ENCODE measurements at places on chromosomes 1 and 21. TPM values are rescaled to one million over a fixed set of nuclear protein-coding genes. Genes with fewer than 3 reads are reported as not detected.

GRCh38 chr1:16256478-16256877 is 19.5 kb upstream of the CPLANE2 start:
- no peak overlapping the region for H3K4me3 ChIP-seq
- H3K36me3 ChIP-seq, result peaks cover 13% of the 10 kb centered on the region
- no peak for DNase-seq
- no peaks in the 10 kb centered on the region for H3K27me3 ChIP-seq
- no peaks in the 10 kb centered on the region for H3K4me1 ChIP-seq
- H3K27ac ChIP-seq, result no peak overlapping the region

- H3K27me3 ChIP-seq, result peaks cover 22% of the 10 kb centered on the region
- H3K36me3 ChIP-seq, result no peaks in the 10 kb centered on the region
- DNase-seq, result no peak
- no peak overlapping the region for H3K4me3 ChIP-seq
- H3K27ac ChIP-seq, result no peak overlapping the region
Measured at GRCh38 chr1:200901796-200902444, 7.2 kb downstream of the INAVA start.

- H3K4me1 ChIP-seq, result no peaks in the 10 kb centered on the region
- DNase-seq, result no peak
- H3K36me3 ChIP-seq, result no peaks in the 10 kb centered on the region
Measured at GRCh38 chr1:56590520-56591011, 11.2 kb upstream of the PLPP3 start.

- no peak for DNase-seq
- H3K27ac ChIP-seq, result no peak overlapping the region
- no peaks in the 10 kb centered on the region for H3K36me3 ChIP-seq
- peaks cover 2% of the 10 kb centered on the region for H3K27me3 ChIP-seq
- no peak overlapping the region for H3K4me3 ChIP-seq
- H3K4me1 ChIP-seq, result no peaks in the 10 kb centered on the region
Measured at GRCh38 chr1:63797056-63797726, 23.4 kb downstream of the ROR1 start.

GRCh38 chr1:51372561-51372960 is 42.2 kb upstream of the TTC39A start:
- peaks cover 21% of the 10 kb centered on the region for H3K36me3 ChIP-seq
- H3K4me1 ChIP-seq, result no peaks in the 10 kb centered on the region
- no peak overlapping the region for H3K27ac ChIP-seq
- DNase-seq, result no peak
- H3K27me3 ChIP-seq, result no peaks in the 10 kb centered on the region

- H3K4me1 ChIP-seq, result no peaks in the 10 kb centered on the region
- DNase-seq, result no peak
- no peaks in the 10 kb centered on the region for H3K36me3 ChIP-seq
- peaks cover 3% of the 10 kb centered on the region for H3K27me3 ChIP-seq
Measured at GRCh38 chr1:4010814-4011605, 110.9 kb upstream of the C1orf174 start.

- no peak overlapping the region for H3K27ac ChIP-seq
- H3K36me3 ChIP-seq, result no peaks in the 10 kb centered on the region
- H3K4me3 ChIP-seq, result no peak overlapping the region
- DNase-seq, result no peak
Measured at GRCh38 chr1:220730486-220730885, 17.6 kb upstream of the MTARC2 start.

DNA sequence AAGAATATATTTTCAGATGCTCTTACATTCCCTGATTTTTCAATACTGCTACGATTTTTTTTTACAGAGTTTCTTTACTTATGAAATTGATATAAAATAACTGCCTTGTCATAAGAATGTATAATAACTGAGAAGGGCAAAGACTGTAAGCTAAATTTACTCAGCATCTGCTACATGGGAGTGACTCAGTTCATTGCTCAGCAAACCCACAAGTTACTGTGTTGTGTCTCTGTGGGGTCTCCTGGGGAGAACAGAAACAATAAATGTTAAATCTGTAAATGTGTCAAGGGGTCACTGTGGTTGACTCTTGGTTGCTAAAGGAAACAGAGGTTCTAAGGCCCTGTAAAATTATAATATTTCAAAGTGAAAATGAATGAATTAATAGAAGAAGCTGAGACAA is 210.3 kb upstream of the CACYBP start:
- no peaks in the 10 kb centered on the region for H3K36me3 ChIP-seq
- no peak for DNase-seq
- no peak overlapping the region for H3K27ac ChIP-seq
- H3K4me3 ChIP-seq, result no peak overlapping the region

GRCh38 chr1:160086456-160086892 is 5.1 kb downstream of the KCNJ9 start:
- no peak overlapping the region for H3K4me3 ChIP-seq
- H3K4me1 ChIP-seq, result peaks cover 7% of the 10 kb centered on the region
- DNase-seq, result no peak
- peaks cover 10% of the 10 kb centered on the region for H3K36me3 ChIP-seq
- H3K27me3 ChIP-seq, result peaks cover 14% of the 10 kb centered on the region

- no peak overlapping the region for H3K4me3 ChIP-seq
- H3K27ac ChIP-seq, result no peak overlapping the region
- no peaks in the 10 kb centered on the region for H3K36me3 ChIP-seq
- no peaks in the 10 kb centered on the region for H3K27me3 ChIP-seq
Measured at GRCh38 chr1:171611306-171611705, 10.7 kb upstream of the MYOCOS start.

DNA sequence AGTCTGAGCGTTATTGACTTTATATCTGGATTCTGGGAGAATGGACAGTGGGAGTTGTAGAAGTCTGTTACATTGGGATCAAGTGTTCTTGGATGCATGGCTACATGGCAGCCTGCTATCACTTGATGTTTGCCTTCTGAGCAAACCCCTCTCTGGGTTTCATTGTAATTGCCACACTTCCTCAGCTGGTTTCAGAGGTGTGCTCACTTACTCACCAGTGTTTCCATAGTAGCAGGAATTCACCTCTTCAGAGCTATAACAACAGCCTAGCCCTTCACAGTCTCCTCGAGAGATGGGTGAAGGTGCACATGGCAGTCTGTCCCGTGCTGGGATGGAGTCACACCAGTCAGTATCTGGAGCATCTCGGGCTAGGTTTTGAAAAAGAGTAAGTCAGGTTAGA is 2.6 kb downstream of the ZP4 start:
- H3K4me3 ChIP-seq, result no peak overlapping the region
- H3K27ac ChIP-seq, result no peak overlapping the region
- H3K36me3 ChIP-seq, result no peaks in the 10 kb centered on the region
- H3K27me3 ChIP-seq, result peaks cover 1% of the 10 kb centered on the region
- DNase-seq, result no peak

DNA sequence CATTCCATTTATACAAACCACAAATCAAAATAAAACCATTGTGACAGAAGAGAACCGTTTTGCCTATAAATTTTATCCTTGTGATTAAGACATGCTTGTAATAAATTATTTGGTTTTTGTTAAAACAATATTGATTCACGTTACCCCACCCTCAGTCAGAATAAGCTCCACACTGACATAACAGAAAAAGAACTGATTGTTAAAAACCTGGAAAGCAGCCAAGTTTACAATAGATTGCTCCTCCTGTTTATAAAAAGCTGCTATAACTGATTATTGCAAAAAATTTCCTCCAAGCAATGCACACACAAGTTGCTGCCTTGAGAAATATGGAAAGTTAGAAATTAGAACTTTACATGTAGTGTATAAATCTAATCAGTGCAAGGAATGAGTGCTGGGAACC is 263.5 kb downstream of the SETD4 start:
- peaks cover 3% of the 10 kb centered on the region for H3K27me3 ChIP-seq
- no peaks in the 10 kb centered on the region for H3K36me3 ChIP-seq
- no peak overlapping the region for H3K27ac ChIP-seq
- DNase-seq, result no peak
- no peaks in the 10 kb centered on the region for H3K4me1 ChIP-seq

GJA5 gene
- not detected for total RNA-seq

GUCA2A gene
- not detected for total RNA-seq

INSRR gene
- 0.18 TPM for total RNA-seq

TDRD10 gene
- total RNA-seq, result not detected
